ENCODE measurements at places on chromosomes 6 and 20.

- ATAC-seq = no peak
Observed at GRCh38 chr6:24453921-24454320, 35.5 kb downstream of the GPLD1 start.

- ATAC-seq = no peak
Observed at GRCh38 chr20:53581444-53582250, 12.0 kb downstream of the ZNF217 start.

DNA sequence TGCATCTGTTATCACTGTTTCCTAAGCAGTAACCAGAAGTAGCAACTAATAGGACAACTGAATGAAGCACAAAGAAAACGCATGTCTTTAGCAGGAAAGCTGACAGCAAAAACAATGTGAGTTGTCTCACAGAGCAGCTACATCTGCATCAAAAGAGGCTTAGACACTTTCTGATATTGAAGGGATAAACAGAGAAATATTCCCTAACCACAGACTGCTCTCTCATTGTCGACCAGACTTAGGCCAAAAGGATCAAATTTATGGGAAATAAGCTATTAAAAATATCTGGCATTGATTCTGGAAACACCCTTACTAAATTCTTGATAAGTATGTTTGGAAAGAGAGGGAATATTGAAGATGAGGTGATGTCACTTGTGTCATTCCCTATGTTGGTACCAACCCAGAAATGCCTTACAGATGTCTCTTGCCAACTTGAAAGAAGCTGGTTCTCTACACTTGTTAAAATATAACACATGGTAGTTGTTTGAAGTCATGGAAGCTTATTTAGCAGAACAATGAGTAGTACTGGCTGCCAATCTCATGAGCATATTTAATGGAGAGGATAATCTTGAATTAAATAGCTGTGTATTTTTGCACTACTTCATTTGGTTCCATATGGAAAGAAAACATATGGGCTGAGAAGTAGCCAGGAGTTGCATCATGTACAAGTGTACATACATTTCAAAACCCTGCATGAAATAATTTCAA, 929.3 kb upstream of the MAN1A1 start:
- ATAC-seq = no peak

- ATAC-seq = no peak
Observed at GRCh38 chr20:4141291-4142240, 126.2 kb upstream of the RNF24 start.

DNA sequence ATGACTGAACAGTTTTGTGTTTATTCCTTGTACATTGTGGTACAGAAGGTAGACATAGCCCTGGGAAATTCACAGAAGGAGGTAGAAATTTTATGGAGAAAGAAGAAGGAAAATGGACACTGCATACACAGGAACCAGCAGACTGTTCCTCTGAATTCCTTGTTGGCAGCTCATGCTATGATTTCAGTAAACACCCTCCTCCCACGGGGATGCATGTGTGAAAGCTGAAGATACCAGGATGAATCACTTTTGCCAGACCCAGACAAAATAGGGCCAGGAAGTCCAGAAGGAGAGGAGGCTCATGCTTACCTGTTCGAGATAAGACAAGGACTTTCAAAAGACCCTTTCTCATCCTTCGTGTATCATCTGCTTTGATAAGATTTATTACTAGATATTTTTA, 110.3 kb upstream of the GGTLC1 start:
- ATAC-seq = no peak

- no peak for ATAC-seq
Observed at GRCh38 chr6:162251257-162251656, 476.3 kb downstream of the PRKN start.

- no peak for ATAC-seq
Observed at GRCh38 chr20:37445041-37445440, 76.0 kb upstream of the NNAT start.

GRCh38 chr6:121365536-121366521, 31.5 kb upstream of the TBC1D32 start:
- ATAC-seq = no peak

- ATAC-seq = no peak
Observed at GRCh38 chr6:56484669-56485068, 158.0 kb downstream of the DST start.

DNA sequence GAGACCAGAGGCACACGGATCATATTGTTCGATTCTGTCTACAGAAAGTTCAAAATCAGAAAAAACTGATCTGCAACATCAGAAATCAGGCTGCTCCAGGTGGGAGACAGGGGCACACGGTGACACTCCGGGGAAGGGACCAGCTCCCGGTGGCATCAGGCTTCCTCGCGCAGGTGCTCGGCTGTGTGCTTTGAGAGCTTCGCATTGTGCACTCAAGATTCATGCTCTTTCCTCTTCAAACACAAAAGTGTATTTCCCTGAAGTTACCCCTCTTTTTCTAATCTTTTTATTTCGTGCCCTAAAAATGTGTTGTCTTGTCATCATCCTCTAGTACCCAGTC, 108.1 kb downstream of the DLL1 start:
- no peak for ATAC-seq

DNA sequence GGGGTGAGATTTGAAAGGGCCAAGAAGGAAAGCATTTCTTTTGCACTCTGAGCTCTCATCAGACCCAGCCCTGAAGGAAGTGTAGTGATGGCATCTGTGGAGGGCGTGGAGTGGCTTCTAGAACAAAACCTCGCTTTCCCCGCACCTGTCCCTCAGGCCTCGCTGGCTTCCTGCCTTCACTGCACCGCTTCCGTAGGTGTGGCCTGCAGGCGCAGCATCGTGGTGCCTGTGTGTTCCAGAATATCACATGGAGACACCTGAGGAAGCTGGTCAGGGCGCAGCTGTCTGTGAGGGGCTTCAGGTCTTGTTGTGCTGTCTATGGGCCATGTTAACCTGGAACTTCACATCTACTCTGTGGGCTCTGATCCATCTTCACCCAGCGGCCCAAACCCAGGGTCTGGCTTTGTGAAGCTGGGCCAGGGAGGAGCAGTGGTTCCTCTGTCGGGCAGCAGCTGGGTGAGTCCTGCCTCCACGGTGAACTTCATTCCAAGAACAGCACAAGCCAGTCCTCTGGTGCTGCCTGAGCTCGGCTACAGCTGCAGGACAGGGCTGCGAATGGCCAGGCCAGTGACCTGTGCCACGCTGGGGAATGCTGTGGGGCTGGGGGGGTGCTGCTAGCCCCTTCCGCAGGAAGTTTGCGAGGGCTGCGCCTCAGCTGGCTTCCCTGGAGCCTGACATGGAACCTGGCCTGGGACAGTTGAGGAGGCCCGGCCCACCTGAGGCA, 40.9 kb downstream of the DSTN start:
- peak; percentile 5 for ATAC-seq

DNA sequence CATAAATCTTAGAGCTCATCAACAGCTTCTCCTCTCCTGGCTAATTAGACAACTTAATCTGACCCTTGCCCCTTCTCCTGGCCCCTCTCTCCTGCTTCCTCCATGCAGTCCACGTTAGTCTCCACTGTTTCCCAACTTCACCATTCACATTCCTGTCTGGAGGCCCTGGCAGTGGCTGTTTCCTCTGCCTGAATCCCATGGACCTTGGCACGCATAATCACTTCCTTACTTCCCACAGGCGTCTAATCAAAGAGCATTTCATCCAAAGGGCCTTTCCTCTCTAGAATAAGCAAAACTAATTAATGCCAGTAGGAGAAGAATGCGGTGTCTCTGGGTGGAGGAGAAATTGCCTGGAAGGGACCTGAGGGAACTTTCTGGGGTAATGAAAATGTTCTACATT, 16.4 kb upstream of the XRN2 start:
- no peak for ATAC-seq
